ENCODE measurements at places on chromosomes 1 and 21.

- DNase-seq: no peak
These were observed 383.0 kb upstream of the VAMP3 start for GRCh38 chr1:7388141-7388487.

GRCh38 chr1:67058242-67058641 lies 4.3 kb upstream of the SLC35D1 start:
- no peak for DNase-seq

GRCh38 chr1:245142171-245142798 lies 12.5 kb upstream of the KIF26B start:
- no peak for DNase-seq

- DNase-seq: no peak
These were observed 154.2 kb downstream of the CNIH3 start for GRCh38 chr1:224770336-224770693.

GRCh38 chr1:53480678-53481077 lies 21.5 kb downstream of the DMRTB1 start:
- no peak for DNase-seq
